ENCODE measurements at places on chromosomes 5 and 9. TPM values are rescaled to one million over a fixed set of nuclear protein-coding genes. Genes with fewer than 3 reads are reported as not detected.

GRCh38 chr5:133704411-133704810 lies 92.1 kb upstream of the FSTL4 start:
- DNase-seq: no peak

- DNase-seq: no peak
Measured at GRCh38 chr5:10652606-10653005, 88.7 kb downstream of the ANKRD33B start.

SCGB3A2 gene
- polyA plus RNA-seq: not detected

LECT2 gene
- not detected for polyA plus RNA-seq

- DNase-seq: no peak
Measured at GRCh38 chr9:7079051-7079450, 321.3 kb downstream of the KDM4C start.

PCDHB2 gene
- polyA plus RNA-seq: 3.0 TPM

BHMT gene
- polyA plus RNA-seq: not detected

- DNase-seq: no peak
Measured at GRCh38 chr5:133497608-133498348, 114.6 kb downstream of the FSTL4 start.

EQTN gene
- polyA plus RNA-seq: not detected

GRCh38 chr5:15692706-15693381 lies 192.9 kb downstream of the FBXL7 start:
- no peak for DNase-seq

FBP1 gene
- not detected for polyA plus RNA-seq

DNA sequence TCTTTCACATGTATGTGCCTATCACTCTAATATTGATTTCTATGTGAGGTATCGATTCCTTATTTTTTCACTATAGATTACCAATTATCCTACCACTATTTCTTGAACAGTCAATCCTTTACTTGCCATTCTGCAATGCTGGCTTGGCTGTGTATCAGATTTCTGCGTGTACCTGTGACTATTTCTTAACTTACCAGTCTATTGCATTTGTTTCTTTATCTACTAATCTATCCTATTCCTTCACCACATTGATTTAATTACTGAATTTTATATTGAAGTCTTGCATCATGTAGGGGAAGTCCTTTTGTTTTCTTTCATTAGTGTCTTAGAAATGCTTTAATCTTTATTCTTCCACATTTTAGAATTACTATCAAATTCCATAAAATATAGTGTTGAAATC lies 684.8 kb downstream of the LRRC70 start:
- DNase-seq: no peak

GRCh38 chr9:94560237-94560636 lies 5.4 kb downstream of the PCAT7 start:
- no peak for DNase-seq

SUSD3 gene
- 0.46 TPM for polyA plus RNA-seq

GRCh38 chr9:125479846-125480615 lies 218.4 kb downstream of the GAPVD1 start:
- DNase-seq: no peak

GRCh38 chr5:107831612-107832395 lies 161.1 kb upstream of the EFNA5 start:
- DNase-seq: no peak

- DNase-seq: no peak
Measured at GRCh38 chr9:4055032-4055431, 244.8 kb downstream of the GLIS3 start.

GRCh38 chr9:75593920-75594319 lies 296.6 kb upstream of the PCSK5 start:
- no peak for DNase-seq

GRCh38 chr5:135740475-135740874 lies 94.0 kb upstream of the SLC25A48 start:
- no peak for DNase-seq

DNA sequence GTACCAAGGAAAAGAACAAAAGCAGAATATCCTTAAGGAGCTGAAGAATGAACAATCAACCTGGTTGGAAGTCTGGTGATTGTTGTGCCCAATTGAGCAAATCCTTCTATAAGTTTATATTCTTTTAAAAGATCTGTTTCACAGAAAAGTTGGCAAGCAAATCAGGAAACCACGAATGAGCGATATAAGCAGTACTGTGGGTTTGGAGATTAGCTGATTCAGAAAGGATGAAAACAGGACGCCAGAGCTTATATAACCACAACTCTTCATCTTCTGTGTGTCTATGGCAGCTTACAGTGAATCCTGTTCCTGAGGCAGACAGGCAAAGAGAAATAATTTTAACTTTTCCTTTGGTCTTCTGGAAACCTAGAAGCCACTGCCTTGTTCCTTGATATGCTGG lies 61.7 kb downstream of the SLC38A9 start:
- DNase-seq: no peak

- no peak for DNase-seq
Measured at GRCh38 chr5:57382655-57383054, 100.0 kb downstream of the ACTBL2 start.

FOXD4L4 gene
- not detected for polyA plus RNA-seq

GRCh38 chr5:167839065-167839464 lies 452.4 kb upstream of the WWC1 start:
- DNase-seq: no peak

CD180 gene
- 0.01 TPM for polyA plus RNA-seq

DNA sequence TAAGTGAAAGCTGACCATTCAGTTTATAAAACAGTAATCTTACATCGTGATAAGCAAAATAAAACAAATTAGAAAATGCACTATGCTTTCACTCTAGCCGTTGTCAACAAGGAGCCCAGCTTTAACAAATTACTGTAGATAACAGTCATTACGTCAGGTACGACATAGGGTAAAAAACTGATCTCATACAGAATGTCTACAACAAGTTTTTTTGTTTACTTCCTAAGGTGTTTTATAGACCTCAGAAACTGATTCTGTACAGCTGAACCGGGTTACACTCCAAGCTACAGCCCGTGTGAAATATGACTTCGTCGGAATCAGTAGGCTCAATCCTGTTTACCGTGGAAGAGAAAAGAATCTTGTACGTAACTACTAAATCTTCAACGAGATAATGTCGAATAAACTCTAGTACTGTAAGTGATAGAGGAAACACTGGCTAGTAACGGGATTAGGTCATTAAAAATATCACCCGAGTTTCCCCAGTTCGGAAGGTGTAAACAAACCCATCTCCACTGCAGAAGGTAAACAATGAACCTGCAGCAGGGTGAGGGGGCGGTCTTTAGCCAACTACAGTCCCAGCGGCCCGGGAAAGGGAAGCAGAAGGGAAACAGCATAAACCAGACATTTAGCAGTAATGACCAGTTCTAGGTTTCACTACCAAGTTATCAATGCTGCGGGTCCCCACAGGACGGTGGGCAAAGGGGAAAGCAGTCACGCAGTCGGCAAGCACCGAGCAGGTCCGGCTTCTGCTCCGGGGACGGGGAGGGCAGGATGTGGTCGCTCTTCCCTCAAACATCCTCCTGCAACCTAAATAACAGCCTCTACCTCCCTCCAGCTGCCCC lies 1.1 kb downstream of the RICTOR start:
- peak; percentile 53 for DNase-seq

NEURL1B gene
- 2.1 TPM for polyA plus RNA-seq

DNA sequence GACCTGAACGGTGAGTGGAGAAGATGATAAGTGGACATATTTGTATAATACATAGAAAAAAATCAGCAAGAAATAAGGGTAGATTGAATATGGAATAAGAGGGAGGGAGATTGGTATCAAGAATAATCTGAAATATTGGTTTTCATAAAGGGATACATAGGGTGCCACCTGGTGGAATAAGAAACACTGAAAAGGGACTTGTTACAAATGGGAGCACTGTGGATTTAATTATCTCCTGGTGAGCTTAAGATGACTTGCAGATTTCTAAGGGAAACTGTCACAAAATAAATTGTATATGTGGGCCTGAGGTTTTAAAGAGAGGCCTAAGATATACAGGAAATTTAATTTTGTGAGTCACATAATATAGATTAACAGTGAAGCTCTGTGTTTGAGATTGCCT lies 1403.5 kb upstream of the CDH18 start:
- DNase-seq: no peak

BTNL8 gene
- not detected for polyA plus RNA-seq

DNA sequence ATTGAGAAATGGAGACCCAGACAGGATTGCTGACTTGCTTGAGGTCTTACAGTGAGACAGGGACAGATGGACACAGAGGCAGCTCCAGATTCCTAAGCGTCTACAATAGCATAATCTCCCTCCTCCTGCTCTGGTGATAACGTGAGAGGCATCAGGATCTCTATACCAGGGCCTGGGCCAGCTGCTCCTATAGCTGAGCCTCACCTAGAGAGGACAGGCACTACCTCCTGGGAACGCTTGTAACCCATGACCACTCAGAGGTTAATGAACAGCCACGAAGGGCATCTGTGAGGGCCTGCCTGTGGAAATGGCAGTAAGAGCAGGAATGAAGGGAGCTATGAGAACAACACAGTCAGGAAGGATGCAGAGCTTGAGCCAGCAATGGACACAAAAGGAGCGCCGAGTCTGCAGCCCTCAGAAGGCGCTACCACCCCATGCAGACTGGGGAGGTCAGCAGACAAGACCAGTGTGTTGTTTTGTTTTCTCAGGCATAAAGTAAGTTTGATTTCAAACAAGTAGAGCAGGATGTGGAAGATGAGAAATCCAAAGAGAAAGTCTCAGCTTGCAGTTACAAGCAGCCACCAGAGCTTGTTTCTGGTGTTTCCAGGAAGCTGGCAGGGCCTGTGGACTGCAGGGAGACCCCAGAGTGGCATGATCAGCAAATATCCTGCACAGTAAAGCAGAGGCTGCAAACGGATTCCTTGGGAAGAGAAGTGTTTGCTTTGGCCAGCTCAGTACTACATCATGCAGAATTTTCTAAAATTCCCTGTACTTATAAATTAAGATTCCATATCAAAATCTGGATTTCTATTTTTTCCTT lies 17.4 kb downstream of the ANKS6 start:
- DNase-seq: no peak

PALM2AKAP2 gene
- 0.04 TPM for polyA plus RNA-seq

GRCh38 chr5:170138273-170138672 lies 32.6 kb downstream of the FOXI1 start:
- no peak for DNase-seq

- no peak for DNase-seq
Measured at GRCh38 chr5:71810023-71810422, 90.9 kb downstream of the CARTPT start.

DNA sequence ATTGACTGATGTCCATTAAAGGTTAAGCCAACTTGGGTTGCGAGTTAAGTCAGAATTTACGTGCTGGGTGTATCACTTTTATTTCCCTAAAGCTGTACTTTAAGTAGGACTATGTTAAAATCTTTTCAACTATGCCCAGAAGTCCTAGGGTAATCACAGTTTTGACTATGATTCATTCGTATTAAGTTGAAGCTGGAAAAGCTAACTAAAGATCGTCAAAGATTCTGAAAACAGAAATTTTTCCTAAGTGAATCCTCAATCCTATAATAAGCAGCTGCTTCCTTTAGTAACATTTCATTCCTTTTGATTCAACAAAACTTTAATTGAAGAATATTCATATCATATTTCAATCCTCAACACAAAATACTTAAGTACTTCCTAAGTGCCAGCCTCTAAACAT lies 460.4 kb downstream of the ACTL7B start:
- no peak for DNase-seq

URM1 gene
- polyA plus RNA-seq: 50.6 TPM

DNA sequence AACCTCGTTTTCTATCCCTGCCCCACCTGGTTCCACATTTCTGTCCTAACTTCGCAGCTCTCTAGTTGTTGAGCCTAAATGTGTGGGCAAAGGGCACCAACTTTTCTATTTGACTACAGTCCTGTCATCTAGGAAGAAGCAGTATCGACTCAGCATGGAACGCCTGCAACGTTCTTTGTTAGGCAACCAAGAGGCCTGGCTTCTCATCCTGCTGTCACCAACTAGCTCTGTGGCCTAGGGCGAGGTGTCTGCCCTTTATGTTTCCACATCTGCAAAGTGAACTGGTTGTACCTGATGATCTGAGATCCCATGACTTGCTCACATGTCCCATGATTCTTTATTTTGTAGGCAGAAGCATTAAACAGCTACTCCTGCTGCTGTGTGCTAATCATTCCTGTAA lies 248.9 kb downstream of the ADAMTSL1 start:
- no peak for DNase-seq

DNA sequence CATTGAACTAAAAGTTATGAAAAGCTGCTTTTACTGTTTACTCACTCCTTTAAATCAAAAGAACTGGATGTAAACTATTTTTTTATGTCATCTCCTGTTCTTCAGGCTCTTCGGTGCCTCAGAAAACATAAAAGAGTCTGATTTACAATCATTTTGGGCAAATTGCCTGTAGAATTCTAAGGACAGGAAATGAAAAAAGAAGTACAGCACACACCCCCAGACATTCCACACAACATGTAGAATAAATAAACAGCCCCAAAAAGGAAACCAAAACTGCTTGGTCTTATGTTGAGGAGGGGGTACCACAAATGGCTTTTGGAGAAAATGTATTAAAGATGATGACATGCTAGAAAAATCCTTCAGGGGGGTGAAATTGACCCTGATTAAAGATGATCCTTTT lies 57.2 kb downstream of the ITGA1 start:
- no peak for DNase-seq

GRCh38 chr5:115377468-115378217 lies 81.2 kb upstream of the CCDC112 start:
- no peak for DNase-seq

PDE8B gene
- polyA plus RNA-seq: 4.0 TPM

DNA sequence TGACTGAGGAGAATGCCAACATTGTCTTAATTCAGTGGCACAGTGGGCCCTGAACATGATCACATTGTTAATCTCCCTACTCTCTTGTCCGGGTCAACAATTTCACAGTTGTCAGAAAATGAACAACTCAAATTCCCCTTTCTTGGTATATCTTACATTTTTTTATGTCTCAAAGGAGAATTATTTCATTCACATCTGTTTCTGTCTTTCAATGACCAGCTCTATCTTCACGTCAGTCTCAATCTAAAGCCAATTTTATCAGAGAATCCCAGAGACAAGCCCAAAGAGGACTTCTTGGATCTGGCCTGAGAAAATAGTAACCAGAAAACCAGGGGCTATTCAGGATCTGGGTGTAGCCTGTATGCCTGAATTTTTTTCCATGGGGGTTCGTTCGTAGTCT lies 477.5 kb downstream of the PDE4D start:
- no peak for DNase-seq
